NCI-H526 treated with DMSO at 0.1 percent for 48 hours (cell line): ENCODE measurements at places on chromosomes 16 and 17.

DNA sequence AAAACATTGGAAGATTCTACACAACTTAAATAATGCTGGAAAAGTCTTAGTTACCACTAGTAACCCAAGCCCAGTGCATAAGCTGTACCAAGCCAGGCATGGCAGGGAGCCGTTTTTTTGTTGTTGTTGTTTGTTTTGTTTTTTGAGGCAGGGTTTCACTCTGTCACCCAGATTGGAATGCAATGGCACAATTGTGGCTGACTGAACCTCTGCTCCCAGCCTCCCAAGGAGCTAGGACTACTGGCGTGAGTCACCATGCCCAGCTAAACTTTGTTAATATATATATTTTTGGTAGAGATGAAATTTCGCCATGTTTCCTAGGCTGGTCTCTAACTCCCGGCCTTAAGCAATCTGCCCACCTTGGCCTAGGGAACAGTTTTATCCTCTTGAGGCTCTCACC, 564 bp upstream of the TMIGD1 start:
- no peak for DNase-seq

DNA sequence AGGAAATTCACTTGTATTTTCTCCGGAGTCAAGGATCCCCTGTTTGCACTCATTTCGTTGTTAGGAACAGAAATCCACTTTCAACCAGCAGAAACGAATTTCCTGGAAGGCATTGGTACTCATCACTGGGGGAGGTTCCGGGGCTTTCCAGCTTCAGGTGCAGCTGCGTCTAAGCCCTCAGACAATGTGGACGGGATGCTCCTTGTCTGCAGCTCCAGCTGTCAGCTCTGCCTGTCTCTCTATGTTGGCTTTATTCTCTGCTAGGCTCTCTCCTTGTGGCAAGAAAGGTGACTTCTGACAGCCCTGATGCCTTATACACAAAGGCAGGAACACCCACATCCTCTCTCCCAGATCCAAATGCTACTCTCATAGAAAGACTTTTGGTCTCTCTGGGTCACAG, 183.9 kb upstream of the HSBP1 start:
- DNase-seq = no peak

- DNase-seq = no peak
Measured at GRCh38 chr17:21292867-21293830, 8.6 kb downstream of the MAP2K3 start.

GRCh38 chr17:17042851-17043460, 699 bp downstream of the MPRIP start:
- DNase-seq = no peak

GRCh38 chr16:50071075-50071671, 5.4 kb downstream of the HEATR3 start:
- DNase-seq = no peak

- peak; percentile 54 for DNase-seq
Measured at GRCh38 chr16:85891776-85892166, 7.2 kb upstream of the IRF8 start.

DNA sequence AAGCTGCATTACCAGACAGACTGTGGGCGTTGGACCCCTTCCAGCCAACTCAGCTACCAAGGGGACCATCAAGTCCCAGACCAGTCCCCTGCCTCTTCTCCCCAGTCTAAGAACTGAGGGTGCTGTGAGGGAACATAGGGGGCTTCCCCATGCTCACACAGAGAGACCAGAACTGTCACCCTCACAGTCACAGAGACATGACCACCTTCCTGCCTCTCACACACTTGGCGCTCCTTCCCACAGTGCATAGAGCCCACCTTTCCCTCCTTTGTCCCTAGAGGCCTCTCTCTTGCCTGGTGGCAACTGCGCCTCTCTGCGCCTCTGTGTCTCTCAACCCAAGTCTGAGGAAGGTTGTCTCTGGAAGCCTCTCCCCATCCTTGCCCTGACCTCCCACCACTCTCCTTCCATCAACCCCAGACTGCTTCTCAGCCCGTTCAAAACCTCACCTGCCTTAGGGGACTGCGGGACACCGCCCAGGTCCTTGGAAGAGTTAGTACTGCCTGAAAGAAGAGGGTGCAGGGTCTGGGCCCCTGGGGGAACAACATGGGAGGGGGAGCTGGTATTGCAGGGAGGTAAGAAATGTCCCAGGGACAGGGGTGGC, 6.1 kb upstream of the LHX1 start:
- DNase-seq = no peak

GRCh38 chr17:29111816-29112499, 68.2 kb downstream of the MYO18A start:
- DNase-seq = peak; percentile 57

GRCh38 chr16:67429053-67429798, 1.7 kb upstream of the HSD11B2 start:
- DNase-seq = no peak

DNA sequence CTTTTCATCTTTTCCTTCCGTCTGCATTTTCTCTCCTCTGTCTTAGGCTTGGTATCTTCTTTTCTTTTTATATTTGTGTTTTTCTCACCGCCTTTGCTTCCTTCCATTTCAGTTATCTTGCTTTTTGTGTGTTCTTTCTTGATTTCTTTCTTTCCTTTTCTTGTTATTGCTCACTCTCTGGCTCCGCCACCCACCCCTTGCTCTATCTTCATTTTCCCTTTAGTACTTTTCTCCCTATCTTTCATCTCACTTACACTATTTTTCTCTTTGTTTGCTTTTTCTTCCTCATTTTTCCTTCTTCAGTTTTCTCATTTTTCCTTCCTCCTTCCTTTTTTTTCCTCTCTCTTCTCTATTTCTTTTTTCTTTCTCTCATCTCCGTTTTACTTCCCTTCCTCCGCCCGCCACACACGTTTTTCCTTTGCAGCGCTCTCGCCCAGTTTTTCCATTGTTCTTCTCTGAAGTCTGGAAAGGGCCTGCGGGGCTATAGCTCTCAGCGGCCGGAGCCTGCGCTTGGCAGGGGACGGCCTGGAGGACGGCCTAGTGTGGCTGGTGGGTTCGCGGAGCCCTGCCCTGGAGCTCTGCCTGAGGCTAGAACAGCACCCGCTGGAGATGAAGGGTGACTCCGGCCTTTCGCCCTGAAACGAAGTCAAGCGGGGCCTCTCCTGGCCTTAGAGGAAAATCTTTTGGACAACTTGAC, 5.2 kb upstream of the HOXB13 start:
- no peak for DNase-seq

GRCh38 chr17:30961209-30962188, 9.3 kb upstream of the RNF135 start:
- peak; percentile 84 for DNase-seq

DNA sequence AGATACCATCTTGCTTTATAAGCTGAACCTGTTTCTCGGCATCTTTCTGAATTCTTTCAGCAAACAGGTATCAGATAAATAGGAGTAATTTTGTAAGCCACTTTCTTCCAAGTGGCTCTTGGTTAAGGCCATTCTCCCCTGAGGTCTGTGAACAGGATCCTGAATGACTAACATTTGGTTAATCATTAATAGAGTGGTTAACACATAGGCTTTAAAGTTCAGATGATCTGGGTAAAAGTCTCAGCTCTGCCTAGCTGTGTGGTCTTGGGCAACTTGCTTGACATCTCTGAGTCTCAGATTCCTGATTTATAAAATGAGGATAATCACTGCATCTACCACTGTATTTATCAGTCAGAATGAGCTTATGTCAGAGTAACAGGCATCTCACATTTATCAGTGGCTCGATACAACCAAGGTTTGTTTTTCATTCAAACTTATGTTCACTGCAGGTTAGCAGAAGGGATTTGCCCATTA, 44.4 kb upstream of the ANKFN1 start:
- DNase-seq = no peak

DNA sequence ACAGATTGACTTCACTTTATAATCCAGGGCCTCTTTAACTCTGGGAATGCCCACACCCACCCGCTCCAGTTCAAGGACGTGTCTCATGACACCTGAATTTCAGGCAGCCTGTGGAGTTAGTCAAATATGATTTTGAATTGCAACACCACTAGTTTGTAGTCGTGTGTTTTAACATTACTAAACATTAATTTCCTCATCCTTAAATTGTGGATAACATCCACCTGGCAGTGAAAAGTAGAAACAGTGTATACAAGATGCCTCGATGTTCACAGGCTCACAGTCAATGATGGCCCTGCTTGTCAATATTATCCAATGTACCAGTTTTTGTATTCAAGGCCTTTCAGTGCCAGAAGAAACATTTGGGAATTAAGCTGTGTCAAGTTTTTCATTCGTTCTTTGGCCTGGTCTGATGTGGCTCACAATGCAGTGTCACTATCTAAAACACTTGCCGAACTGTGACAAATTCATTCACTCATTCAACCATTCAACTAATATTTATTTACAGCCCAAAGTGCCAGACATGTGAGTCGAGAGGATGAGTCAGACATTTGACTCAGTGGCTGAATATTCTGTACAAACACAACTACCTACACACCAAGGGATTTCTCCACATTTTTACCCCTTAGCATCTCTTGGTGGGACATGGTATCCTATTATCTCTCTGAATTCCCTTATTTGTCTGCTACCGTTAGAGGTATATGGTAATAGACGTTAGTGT, 1.4 kb downstream of the MEIOB start:
- no peak for DNase-seq

- DNase-seq = no peak
Measured at GRCh38 chr16:81142864-81143263, 46.7 kb upstream of the GCSH start.

DNA sequence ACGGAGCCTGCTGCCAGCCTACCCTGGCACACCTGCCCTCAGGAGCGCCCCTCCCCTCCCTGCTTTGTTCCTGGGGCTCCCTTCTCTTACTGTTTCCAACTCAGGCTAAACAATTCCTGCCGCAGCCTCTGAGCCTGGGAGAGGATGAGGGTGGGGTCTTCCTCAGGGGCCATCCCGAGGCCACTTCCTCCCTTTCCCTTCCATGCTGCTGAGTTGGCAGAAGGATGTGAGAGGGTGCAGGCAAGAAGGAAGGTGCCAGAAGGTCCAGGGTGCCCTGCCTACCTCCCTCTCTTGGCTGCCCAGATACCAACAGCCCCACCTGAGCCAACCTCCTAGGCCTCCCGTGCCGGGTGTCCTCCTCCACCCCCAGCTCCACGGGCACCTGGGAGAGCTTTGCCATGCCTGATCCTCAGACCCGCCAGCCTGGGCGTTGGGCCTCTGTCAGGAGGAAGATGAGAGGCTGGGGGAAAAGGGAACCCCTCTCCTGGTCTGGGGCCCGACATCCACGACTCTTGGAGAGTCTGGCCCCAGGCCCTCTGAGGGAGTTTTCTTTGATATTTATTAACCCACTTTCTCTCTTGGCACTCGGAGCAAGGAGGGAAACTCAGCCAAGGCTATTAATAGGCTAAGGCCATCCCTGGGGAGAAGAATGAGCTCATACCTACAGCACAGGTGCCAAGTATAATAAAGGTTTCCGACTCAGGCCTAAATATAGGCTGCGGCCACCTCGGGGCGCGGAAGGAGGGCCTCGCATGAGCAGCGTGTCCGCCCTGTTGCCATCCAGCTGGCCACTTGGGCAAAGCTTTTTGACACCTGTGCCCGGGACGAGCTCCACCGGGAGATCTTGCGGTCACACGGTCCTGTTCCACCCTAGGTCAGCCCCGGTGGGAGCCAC, 232.0 kb downstream of the ENGASE start:
- no peak for DNase-seq
